HT1080 (cell line): ENCODE measurements at places on chromosomes 2 and 18.

GRCh38 chr2:37873229-37873628, 51.9 kb upstream of the RMDN2 start:
- DNase-seq: no peak

- DNase-seq: no peak
Measured at GRCh38 chr2:224753743-224754540, 37.8 kb upstream of the CCDC195 start.

DNA sequence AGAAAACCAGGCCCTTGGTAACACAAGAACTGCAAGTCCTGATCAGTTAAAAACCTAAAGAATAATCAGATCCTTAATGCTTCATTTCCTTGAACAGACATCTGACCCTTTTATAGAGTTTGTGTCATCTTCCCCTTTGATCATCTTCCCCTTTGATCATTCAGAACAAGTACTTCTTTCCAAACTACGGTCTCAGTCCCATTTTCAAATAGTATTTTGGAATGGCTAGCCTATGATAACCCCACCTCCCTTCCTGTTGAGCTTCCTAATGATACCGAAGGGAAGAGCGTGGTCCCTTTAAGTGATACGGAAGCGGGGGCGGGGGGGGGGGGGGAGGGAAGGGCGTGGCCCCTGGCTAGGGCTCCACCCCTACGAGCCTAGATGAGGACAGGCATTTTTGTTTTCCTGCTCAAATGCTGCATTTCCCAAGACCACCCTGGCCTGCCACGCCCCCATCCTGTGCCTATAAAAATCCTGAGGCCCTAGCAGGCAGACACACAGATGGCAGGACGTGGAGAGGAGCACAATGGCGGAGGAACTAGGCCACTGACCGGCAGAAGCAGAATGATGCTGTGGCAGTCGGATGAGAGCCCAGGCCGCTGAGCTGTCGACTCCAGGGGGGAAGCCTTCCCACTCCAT, 24.1 kb upstream of the CHRNA1 start:
- DNase-seq: no peak

DNA sequence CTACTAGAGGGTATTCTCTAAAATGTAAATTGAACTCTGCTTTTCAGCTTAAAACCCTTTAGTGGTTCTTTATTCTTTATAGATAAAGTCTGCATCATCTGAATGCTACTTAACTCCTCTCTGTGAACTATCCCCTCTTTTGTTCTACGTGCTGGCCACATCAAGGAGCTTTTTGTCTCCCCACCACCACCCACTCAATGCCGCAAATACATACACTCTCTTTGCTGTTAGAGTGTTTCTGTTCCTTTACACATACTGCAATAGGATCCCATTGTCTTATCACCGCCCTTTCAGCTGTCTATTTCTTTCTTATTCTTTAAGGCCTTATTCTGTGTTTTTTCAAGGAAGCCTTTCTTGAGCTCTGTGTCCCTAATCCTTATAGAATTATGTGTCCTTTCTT, 83.3 kb downstream of the EML4 start:
- DNase-seq: no peak

DNA sequence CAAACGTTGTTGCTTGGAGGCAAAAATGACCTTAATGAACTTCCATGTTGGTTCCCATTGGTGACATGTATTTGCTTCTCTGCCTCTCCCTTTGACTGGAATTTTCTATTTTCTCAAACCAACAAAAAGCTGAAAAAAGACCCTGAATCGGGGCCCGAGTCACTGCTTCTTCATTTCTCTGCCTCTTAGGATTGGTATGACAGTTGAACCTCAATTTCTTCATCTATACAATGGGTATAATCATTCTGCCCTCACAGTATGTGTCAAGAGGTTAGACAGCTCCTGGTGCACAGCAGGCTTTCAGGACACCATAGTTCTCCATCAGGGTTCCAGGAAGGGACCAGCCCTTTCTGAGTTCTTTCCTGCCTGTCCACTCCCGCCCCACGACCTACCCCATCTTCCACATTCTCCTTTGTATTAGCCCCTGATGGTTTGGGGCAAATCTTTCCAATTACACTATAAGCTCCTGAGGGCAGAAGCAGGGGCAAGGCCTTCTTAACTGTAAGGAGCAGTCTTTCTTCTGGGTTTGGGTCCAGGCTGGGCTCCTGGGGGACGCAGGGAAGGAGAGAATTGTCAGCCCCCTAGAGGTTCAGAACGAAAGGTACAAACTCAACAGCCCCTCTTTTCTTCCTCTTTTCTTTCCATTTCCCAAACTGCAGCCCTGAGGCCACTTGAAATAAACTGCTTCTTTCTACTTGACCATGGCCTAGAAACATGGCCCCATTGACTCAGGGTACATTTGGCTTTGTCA, 6.3 kb upstream of the PKDCC start:
- DNase-seq: no peak

- peak; percentile 67 for DNase-seq
Measured at GRCh38 chr18:55048892-55049291, 89.6 kb upstream of the CCDC68 start.

- DNase-seq: no peak
Measured at GRCh38 chr2:176488431-176488830, 219.2 kb downstream of the MTX2 start.

DNA sequence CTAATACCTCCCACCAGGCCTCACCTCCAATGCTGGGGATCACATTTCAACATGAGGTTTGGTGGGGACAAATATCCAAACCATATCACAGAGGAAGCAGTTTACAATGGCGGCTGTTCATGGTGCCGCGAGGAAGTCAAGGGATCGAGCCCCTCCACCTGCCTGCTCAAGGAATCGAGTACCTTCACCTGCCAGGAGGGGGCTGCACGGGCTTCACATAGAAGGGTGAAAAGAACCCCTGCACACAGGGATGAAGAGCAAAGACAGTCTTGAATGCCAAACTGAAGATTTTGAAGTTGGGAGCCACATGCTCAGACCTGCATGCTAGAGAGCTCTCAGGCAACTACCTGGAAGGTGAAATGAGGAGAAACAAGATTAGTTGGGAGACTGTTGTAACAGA, 110.3 kb downstream of the KCNF1 start:
- no peak for DNase-seq

DNA sequence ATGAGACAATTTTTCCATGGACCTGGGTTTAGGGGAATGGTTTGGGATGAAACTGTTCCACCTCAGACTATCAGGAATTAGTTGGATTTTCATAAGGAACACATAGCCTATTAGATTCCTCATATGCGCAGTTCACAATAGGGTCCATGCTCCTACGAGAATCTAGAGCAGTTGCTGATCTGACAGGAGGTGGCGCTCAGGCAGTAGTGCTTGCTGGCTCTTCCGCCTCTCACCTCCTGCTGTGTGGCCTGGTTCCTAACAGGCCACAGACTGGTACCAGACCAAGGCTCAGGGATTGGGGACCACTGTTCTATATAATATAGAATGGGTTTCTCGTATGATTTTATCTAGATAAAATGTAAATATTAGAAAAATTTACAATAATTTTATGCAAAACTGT, 338.7 kb downstream of the CPS1 start:
- DNase-seq: no peak

GRCh38 chr18:38843291-38843690, 1277.7 kb upstream of the CELF4 start:
- DNase-seq: no peak

DNA sequence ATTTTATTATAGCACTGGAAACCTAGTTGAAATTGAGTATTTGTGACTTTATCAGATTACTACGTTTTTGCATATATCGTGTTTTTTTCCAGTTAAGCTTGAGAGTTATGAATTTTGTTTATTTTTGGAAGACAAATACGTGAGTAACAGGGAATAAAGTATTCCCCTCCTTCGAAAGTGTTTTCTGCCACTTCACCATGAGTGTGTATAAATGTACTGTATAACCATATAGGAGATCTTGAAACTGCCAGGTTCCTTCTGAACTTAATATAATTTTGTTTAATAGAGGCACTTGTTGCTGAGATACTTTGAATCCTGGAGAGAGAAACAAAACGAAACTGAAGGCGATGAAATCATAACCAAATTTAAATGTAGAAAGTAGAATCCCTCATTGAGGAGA, 1004.4 kb upstream of the ZEB2 start:
- DNase-seq: no peak

GRCh38 chr2:57615855-57616556, 430.6 kb upstream of the VRK2 start:
- no peak for DNase-seq

GRCh38 chr2:28082131-28082530, 191.6 kb downstream of the BABAM2 start:
- DNase-seq: peak; percentile 2

DNA sequence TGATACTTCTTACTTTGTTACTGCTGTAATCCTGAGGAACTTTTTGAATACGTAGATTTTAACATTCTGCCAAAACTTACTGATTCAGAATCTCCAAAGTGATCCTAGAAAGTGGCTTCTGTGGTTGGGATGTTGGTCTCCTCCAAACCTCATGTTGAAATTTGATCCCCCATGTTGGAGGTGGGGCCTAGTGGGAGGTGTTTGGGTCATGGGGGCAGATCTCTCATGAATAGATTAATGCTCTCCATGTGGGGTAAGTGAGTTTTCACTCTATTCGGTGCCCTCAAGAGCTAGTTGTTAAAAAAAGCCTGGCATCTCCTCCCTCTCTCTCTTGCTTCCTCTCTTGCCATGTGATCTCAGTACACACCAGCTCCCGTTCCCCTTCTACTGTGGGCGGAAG, 329.9 kb downstream of the HRH4 start:
- peak; percentile 2 for DNase-seq

- no peak for DNase-seq
Measured at GRCh38 chr2:30643674-30644073, 163.6 kb downstream of the CAPN13 start.

DNA sequence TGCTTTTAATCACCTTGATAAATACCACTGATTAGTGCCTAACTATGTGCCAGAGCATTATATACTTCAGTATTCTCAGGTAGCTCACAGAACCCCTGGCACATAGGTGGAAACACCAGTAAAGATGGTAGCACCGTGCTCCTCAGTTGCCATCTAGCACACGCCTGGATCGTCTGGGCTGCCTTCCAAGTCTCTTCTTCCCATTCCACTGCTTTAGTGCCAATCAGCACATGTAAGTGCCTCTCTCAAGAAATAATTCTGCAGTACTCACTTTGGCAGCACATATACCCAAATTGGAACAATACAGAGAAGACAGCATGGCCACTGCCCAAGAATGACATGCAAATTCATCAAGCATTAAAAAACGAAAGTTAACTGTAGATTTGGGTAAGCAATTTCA, 13.0 kb downstream of the POLR2D start:
- DNase-seq: no peak

- DNase-seq: no peak
Measured at GRCh38 chr2:239751679-239752355, 273.3 kb downstream of the NDUFA10 start.

DNA sequence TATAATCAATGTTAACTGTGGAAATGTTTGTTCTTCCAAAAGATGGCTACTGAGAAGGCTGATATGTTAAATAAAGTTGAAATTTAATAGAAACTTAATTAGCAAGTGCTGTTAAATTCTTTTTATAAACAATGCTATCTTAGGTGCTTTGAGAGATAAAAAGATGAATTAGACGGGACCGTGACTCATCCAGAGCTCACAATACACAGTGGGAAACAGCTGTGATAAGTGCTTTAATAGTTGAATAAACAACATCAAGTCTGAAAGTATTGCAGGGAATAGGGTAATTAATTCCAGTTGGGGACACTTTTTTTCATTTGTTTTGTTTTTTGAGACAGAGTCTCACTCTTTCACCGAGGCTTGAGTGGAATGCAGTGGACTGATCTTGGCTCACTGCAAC, 85.5 kb upstream of the DTNA start:
- DNase-seq: no peak

- no peak for DNase-seq
Measured at GRCh38 chr2:31140151-31140550, 1.9 kb upstream of the GALNT14 start.

GRCh38 chr18:76821356-76821874, 942 bp upstream of the ZNF236 start:
- no peak for DNase-seq

GRCh38 chr18:58529714-58530354, 99.1 kb downstream of the ALPK2 start:
- peak; percentile 43 for DNase-seq

- DNase-seq: peak; percentile 85
Measured at GRCh38 chr2:98465456-98466226, 21.0 kb downstream of the INPP4A start.

- DNase-seq: no peak
Measured at GRCh38 chr2:184463866-184464248, 134.5 kb upstream of the ZNF804A start.

DNA sequence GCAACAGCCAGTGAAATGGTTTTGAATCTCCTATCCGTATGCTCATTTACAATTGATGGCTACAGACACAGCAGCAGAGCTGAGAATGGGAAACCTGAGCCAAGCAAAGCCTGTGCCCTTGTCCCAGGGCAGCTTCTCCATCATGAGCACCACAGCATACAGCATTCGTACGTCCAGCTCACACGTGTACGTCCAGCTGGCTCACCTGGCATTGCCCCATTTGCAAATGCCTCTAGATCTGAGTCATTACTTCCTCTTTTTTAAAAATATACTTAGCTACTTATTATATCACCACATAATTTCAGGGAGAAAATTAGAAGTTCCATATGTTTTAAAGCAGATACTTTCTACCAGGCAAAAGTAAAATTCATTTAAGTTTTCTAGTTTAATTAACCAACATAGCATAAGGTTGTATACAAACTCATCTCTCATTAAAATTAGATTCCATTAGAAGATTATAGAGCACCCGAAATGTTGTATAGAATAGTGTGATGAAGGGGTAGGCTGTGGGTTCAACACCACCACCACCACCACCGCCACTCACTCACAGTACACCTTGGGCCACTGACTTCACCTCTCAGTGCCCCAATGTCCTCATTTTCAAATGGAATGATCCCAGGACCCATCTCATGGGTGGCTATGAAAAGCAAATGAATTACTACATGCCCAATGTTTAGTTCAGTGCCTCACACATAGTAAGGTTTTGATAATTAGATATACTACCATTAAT, 31.4 kb upstream of the TMEM177 start:
- peak; percentile 38 for DNase-seq

DNA sequence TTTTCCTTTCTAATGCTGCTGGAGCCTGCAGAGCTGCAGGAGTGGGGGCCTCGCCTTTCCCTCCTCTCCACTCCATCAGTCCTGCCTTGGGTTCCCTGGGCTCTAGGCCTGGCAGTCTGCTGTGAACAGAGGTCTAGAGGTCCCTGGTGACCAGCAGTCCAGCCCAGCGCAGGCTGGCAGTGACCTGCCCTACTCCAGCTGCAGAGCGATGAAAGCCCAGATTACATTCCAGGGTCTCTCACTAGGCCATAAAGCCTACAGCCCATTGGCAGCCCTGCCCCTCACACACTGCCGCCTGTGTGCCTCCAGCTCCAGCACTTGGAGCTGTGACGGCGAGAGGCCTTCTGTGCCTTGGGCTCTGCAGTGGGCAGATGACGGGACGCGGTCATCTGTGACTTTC, 14.8 kb upstream of the MAL start:
- no peak for DNase-seq

GRCh38 chr2:5690718-5691220, 1.4 kb upstream of the SOX11 start:
- no peak for DNase-seq
